ENCODE measurements at places on chromosomes 3 and 15. TPM values are rescaled to one million over a fixed set of nuclear protein-coding genes. Genes with fewer than 3 reads are reported as not detected.

GRCh38 chr3:149131589-149131988 is 2.2 kb downstream of the HPS3 start:
- peak overlapping the region; percentile 13 for H3K27ac ChIP-seq
- peak; percentile 13 for DNase-seq
- peak overlapping the region; percentile 90 for H3K4me3 ChIP-seq
- peaks cover 23% of the 10 kb centered on the region for H3K4me1 ChIP-seq
- H3K36me3 ChIP-seq, result no peaks in the 10 kb centered on the region
- no peaks in the 10 kb centered on the region for H3K27me3 ChIP-seq

DNA sequence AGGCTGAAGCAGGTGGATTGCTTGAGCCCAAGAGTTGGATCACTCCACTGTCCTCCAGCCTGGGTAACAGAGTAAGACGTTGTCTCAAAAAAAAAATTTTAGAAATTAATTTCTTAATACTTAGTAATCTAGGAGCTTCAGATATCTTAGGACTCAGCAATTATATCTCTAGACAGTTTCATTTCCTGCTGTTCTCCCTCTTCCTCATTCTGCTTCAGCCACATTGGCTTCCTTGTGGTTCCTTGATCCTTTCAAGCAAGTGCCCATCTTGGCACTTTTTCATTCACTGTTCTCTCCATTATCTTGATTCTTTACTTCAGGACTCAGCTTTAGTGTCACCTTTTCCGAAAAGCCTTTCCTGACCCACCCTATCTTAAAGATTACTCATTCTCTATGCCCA is 22.5 kb downstream of the TMEM202 start:
- DNase-seq, result no peak
- no peak overlapping the region for H3K27ac ChIP-seq
- no peaks in the 10 kb centered on the region for H3K4me1 ChIP-seq
- no peaks in the 10 kb centered on the region for H3K36me3 ChIP-seq

- no peaks in the 10 kb centered on the region for H3K27me3 ChIP-seq
- H3K27ac ChIP-seq, result no peak overlapping the region
- peak; percentile 12 for DNase-seq
- H3K36me3 ChIP-seq, result no peaks in the 10 kb centered on the region
- no peak overlapping the region for H3K4me3 ChIP-seq
Measured at GRCh38 chr3:17974206-17974841, 231.9 kb upstream of the TBC1D5 start.

DNA sequence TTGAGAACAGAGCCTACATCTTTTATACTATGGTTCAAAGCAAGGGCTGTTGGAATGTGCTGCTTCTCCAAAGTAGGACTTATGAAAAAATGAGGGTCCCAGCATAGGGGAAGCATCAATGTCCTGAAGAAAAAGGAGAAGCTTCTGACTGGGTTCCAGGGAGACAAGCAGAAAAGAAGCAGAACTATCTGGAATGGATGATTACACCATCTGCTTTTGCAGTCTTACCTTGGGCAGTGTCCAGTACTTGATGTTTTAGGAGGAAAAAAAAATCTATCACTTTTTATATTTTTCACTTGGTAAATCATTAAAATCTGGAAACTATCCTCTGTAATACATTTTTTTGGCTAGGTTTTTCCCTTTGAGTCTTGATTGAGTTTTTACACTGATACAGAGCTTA is 57.9 kb upstream of the DPH6 start:
- peak overlapping the region; percentile 34 for H3K27ac ChIP-seq
- peaks cover 12% of the 10 kb centered on the region for H3K4me1 ChIP-seq
- no peak for DNase-seq
- H3K27me3 ChIP-seq, result no peaks in the 10 kb centered on the region

DNA sequence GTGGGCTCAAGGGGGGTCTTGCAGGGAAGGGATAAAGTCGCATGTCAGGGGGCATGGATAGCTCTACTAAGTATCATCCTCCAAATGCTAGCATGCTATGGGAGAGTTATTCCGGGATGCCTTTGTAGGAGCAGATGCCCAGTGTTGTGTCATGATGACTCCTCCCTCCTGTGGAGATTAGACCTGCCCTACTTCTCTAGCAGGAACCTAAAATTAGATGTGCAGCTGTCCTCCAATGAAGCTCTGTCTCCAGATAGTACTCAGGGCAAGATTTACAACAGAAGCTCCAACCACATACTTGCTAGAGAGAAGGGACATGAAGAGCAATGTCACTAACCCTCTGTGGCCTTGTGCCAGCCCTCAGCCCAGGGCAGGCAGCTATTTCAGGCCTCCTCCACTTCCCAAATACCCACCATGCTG is 82.5 kb downstream of the AGBL1 start:
- no peaks in the 10 kb centered on the region for H3K27me3 ChIP-seq
- no peak for DNase-seq
- no peaks in the 10 kb centered on the region for H3K36me3 ChIP-seq
- H3K4me3 ChIP-seq, result no peak overlapping the region

GRCh38 chr3:188948281-188948996 is 223.3 kb upstream of the TPRG1 start:
- peak overlapping the region; percentile 86 for H3K27ac ChIP-seq
- no peaks in the 10 kb centered on the region for H3K36me3 ChIP-seq
- DNase-seq, result peak; percentile 95
- H3K4me3 ChIP-seq, result peak overlapping the region; percentile 66
- peaks cover 34% of the 10 kb centered on the region for H3K4me1 ChIP-seq

DNA sequence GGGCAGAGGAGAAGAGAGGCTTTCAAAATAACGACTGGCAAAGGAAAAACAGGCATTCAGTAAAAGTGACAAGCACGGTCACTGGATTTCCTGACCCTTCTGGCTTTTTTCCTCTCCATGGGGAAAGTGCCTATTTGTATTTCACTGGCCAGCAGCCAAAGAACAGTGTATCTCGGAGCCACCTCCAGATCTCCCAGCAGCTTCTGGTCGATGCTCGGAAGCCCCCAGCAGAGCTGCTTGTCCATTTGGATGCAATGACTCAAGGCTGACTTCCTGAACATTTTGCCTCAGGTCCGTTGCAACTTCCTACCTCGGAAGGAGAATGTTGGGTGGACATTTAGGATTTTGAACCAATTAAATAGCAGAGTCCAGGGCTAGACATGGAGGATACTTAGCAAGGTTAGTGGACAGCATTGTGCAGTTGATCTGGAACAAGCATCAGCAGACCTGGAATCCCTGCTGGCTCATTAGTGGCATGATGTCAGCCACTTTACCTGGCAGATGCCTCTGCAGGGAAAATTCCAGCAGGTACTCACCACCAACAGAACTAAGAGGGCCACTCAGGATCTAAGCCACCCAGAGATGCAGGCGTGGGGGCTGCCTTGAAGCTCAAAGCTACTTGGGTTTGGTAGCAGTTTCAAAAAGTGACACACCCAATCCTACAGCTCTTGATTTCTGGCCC is 1.1 kb downstream of the FAM107A start:
- peak; percentile 10 for DNase-seq
- H3K4me1 ChIP-seq, result 0 out of 2 replicates have a peak, but pooled peaks cover 4% of the 10 kb centered on the region
- no peaks in the 10 kb centered on the region for H3K36me3 ChIP-seq
- H3K27me3 ChIP-seq, result no peaks in the 10 kb centered on the region
- no peak overlapping the region for H3K27ac ChIP-seq

GRCh38 chr3:166187237-166187636 is 350.0 kb upstream of the BCHE start:
- no peak for DNase-seq
- H3K27me3 ChIP-seq, result no peaks in the 10 kb centered on the region
- H3K27ac ChIP-seq, result no peak overlapping the region
- no peaks in the 10 kb centered on the region for H3K4me1 ChIP-seq
- H3K4me3 ChIP-seq, result no peak overlapping the region

DNA sequence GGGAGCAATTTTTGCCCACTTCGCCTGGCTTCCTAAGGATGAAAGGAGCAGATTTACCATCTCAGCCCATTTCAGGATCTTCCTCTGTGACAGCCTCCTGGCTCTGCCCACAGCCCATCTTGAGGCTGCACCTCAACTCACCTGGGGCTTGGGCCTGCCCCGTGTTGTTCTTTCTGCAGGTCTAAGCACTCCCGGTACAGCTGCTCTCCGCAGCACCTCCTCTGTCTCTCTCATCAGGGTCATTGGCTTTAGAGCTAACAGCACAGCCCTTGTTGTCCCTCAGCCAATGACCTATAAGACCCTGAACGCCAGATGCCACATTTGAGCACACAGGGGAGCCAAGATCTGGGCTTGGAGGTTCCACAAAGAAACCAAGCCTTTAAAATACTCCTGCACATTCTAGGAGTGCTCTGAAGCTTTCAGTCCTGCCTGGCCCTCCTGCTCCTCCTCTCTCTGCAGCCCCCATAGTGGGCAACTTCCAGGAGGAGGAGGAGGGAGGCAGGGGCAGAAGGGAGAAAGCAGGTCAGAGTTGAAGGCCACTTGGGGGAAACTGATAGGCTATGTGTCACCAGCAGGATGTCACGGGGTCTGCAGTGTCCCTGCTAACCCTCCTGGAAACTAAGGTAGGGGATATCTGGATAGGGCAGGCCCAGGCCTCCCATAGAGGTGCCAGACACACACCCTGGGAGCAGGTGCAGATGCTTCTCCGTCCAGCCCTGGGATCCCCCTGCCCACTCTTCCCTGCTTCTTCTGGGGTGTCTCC is 115.6 kb downstream of the ETFA start:
- DNase-seq, result no peak
- no peaks in the 10 kb centered on the region for H3K27me3 ChIP-seq
- peak overlapping the region; percentile 73 for H3K27ac ChIP-seq
- no peaks in the 10 kb centered on the region for H3K36me3 ChIP-seq
- H3K4me3 ChIP-seq, result no peak overlapping the region

DNA sequence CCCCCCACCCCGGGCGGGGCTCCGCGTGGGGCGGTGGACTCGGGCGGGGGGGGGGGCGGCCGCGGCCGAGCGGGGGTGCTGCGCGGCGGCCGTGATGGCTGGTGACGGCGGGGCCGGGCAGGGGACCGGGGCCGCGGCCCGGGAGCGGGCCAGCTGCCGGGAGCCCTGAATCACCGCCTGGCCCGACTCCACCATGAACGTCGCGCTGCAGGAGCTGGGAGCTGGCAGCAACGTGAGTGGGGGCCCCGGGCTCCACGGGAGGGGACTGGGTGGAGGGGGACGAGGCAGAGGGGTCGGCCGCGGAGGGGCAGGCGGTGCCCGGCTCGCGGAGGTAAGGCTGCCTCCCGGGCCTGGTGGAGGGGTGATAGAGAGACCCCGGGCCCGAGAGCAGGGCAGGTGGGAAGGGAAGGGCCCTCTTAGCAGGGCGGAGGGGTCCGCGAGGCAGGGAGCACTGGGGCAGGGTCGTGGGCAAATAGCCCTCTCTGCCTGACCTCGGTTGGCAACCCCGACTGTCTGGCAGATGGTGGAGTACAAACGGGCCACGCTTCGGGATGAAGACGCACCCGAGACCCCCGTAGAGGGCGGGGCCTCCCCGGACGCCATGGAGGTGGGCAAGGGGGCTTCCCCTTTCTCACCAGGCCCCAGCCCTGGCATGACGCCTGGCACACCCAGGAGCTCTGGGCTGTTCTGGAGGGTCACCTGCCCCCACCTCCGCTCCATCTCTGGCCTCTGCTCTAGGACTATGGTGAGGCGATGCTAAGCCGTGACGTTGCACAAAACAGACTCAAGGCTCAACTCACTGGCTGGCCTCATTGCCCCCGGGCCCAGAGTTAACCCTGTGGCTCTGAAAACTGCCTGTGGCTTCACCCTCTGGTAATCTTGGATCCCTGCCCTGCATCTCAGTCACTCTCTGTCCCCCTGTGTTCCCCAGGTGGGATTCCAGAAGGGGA is at the start of gene ECE2:
Gene ECE2 (plus strand): TSS at position 62 of the 950 bp plus-strand sequence. CDS start 132 bp downstream, at position 194.
- H3K4me1 ChIP-seq, result no peaks in the 10 kb centered on the region
- H3K27me3 ChIP-seq, result peaks cover 16% of the 10 kb centered on the region
- no peak within 1 kb of the TSS for H3K27ac ChIP-seq
- no peaks in the 10 kb centered on the region for H3K36me3 ChIP-seq
- peak within 1 kb of the TSS; percentile 40 for H3K4me3 ChIP-seq
- peak; percentile 66 for DNase-seq

DNA sequence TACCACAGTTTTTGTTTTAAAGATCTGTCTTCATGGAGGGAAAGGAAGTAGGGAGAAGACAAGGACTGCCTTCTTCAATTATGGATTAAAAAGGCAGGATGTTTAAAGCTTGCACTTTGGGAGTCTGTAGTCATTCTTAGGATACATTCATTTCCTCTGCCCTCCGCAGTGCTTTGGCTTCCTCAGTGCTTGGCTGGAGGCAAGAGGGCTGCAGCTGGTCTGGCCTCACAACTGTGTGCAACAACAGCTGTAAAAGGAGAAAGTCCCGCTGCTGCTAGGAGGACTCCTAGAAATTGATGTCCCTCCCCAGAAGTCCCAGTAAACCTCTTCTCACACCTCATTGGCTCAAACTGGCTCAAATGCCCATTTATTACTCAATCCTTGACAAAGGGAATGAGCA is 54.4 kb upstream of the PPP2R3A start:
- no peaks in the 10 kb centered on the region for H3K4me1 ChIP-seq
- H3K27ac ChIP-seq, result no peak overlapping the region
- no peak overlapping the region for H3K4me3 ChIP-seq
- no peaks in the 10 kb centered on the region for H3K36me3 ChIP-seq

DNA sequence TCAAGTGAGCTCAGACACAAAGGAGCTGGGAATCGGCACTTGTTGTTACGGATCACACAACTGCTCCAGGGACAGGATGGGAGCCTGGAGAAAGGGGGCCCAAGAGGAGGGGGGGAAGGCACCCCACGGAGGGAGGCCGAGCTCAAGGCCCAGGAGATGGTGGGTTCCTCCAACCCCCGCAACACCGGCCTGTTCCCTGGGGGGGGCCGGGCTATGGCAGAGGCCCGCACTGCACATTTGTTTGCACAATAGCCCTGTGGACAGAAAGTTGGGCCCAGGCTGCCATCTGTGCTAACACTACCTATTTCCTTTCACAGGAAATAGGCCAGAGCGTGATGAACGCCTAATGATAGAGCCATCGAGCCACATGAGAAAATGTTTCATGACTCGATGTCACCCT is 147.1 kb downstream of the NSMCE3 start:
- no peaks in the 10 kb centered on the region for H3K27me3 ChIP-seq
- DNase-seq, result no peak
- no peaks in the 10 kb centered on the region for H3K36me3 ChIP-seq

DNA sequence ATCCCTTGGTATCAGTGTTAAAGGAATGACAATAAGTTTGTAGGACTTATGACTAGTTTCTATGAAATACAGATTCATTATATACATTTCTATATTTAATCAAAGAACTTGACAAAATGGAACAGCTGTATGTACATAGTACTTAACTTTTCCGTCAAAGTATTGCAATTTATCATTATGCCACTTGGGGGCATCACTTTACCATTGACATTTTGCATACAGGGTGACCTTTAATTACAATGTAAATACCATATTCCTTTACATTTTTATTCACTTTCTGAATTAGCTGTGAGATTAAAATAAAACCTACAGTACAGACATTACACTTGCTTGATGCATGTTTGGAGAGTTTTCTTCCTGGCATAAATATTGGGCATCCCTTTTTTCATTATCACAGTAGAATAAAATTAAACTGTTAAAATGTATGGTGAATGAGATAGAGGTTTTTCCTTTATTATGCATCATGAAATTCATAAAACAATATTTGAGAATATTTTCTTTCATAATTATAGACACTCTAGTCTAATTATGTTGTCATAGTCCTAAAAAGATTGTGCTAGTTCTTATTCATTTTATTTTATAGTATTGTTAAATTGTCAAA is 6.9 kb downstream of the NEK11 start:
- DNase-seq, result peak; percentile 45
- no peak overlapping the region for H3K27ac ChIP-seq
- no peak overlapping the region for H3K4me3 ChIP-seq

The CALML4 gene
- total RNA-seq, result 2.4 TPM

The EPB42 gene
- total RNA-seq, result not detected

The ISLR2 gene
- total RNA-seq, result not detected

The SPINK8 gene
- total RNA-seq, result not detected

The DNASE1L3 gene
- not detected for total RNA-seq

The SV2B gene
- total RNA-seq, result not detected

The PIK3CA gene
- 22.5 TPM for total RNA-seq

All from GM23248 (cell line).